ENCODE measurements at places on chromosomes 4 and X. TPM values are rescaled to one million over a fixed set of nuclear protein-coding genes. Genes with fewer than 3 reads are reported as not detected.

Gene SMIM10L2A
- 0.66 TPM for total RNA-seq

Gene BEX4
- 11.1 TPM for total RNA-seq

Gene ZMYM3
- total RNA-seq, result 9.2 TPM

Gene PNMA6F
- not detected for total RNA-seq

Gene SHROOM3
- total RNA-seq, result 23.9 TPM

Gene GAK
- total RNA-seq, result 37.2 TPM

Gene KDR
- total RNA-seq, result 0.26 TPM

DNA sequence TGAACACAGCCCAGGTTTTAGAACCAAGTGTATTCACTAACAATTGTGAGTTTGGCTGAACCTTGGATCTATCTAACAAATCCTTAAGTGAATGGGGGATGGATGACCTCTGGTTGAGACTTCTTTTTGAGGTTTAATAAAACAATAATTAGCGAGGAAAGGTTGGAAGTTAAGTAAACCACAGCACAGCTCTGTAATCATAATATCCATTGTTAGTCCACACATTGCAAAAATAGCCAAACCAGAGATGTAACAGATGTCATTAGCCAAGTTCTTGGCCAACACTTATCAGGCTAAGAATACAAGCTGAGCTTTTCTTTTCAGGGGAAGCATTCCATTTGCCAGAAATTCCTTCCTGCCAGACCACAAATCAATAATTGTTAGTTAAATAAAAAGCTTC lies 59.1 kb downstream of the FREM3 start:
- H3K27me3 ChIP-seq, result no peaks in the 10 kb centered on the region
- no peaks in the 10 kb centered on the region for H3K36me3 ChIP-seq
- DNase-seq, result peak; percentile 29
- H3K27ac ChIP-seq, result no peak overlapping the region
- H3K4me1 ChIP-seq, result no peaks in the 10 kb centered on the region

DNA sequence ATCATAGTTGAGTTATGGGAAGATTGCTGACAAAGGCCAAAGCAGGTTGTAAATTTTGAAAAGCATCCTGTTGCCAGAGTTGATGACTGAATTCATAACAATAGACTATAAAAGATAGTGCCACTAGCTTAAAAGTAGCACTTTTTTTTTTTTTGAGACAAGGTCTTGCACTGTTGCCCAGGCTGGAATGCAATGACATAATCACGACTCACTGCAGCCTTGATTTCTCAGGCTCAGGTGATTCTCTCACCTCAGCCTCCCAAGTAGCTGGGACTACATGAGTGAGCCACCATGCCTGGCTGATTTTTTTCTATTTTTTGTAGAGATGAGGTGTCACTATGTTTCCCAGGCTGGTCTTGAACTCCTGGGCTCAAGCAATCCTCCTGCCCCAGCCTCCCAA lies 122.7 kb downstream of the SPOCK3 start:
- H3K27ac ChIP-seq, result no peak overlapping the region
- no peak overlapping the region for H3K4me3 ChIP-seq
- DNase-seq, result no peak
- no peaks in the 10 kb centered on the region for H3K36me3 ChIP-seq

DNA sequence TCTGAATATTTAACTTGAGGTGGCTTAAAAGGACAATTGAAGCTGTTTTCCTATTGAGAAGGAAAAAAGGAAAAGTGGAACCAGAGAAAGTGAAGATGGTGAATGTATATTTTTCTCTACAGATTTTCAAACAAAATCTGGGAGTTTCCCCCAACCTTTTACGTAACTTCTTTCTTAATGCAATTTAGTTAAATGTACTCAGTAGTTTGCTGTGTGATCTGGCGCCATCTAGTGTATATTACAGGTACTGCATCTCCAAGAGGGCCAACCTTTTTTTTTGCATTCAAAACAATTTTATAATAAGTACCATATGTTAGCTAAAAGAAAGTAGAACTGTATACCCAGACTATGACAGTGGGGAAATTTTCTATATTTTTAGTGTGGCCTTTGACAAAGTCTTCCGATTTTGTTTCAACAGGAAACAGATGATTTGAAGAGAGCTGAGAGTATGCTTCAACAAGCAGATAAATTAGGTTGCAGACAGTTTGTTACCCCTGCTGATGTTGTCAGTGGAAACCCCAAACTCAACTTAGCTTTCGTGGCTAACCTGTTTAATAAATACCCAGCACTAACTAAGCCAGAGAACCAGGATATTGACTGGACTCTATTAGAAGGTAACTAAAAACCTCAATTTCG lies 82.0 kb downstream of the PLS3 start:
- no peaks in the 10 kb centered on the region for H3K27me3 ChIP-seq
- H3K4me3 ChIP-seq, result no peak overlapping the region
- H3K36me3 ChIP-seq, result peaks cover 1% of the 10 kb centered on the region
- peak; percentile 77 for DNase-seq
- peak overlapping the region; percentile 13 for H3K27ac ChIP-seq
- H3K4me1 ChIP-seq, result no peaks in the 10 kb centered on the region

- no peaks in the 10 kb centered on the region for H3K27me3 ChIP-seq
- DNase-seq, result peak; percentile 39
- no peaks in the 10 kb centered on the region for H3K4me1 ChIP-seq
Observed at GRCh38 chr4:67030636-67031035, 514.7 kb downstream of the CENPC start.

GRCh38 chr4:81565142-81565870 lies 93.6 kb upstream of the RASGEF1B start:
- peaks cover 3% of the 10 kb centered on the region for H3K4me1 ChIP-seq
- peak; percentile 3 for DNase-seq
- no peaks in the 10 kb centered on the region for H3K27me3 ChIP-seq
- H3K36me3 ChIP-seq, result no peaks in the 10 kb centered on the region

DNA sequence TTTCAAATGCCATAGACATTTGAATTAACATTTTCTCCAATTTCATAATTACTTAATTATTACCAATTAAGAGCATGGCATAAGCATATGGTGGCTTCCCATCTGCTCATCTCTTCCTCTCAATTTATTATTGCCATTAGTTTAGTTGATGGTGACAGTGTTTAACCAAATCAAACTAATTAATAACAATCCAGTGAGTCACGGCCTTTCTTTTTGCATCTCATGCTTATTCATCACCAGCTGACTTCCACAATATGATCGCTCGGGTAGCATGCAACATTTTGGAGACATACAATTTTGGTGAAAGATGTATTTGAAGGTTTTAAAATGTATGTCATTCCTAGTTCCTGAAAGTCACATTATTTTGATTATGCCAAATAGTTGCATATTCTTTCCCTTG lies 172.8 kb upstream of the TACR3 start:
- H3K4me1 ChIP-seq, result no peaks in the 10 kb centered on the region
- H3K27ac ChIP-seq, result no peak overlapping the region
- no peaks in the 10 kb centered on the region for H3K27me3 ChIP-seq
- no peak overlapping the region for H3K4me3 ChIP-seq
- DNase-seq, result peak; percentile 1

Measured in fibroblast of lung (primary cell).